OCI-LY7 (cell line): ENCODE measurements at places on chromosomes 2 and 18. TPM values are rescaled to one million over a fixed set of nuclear protein-coding genes. Genes with fewer than 3 reads are reported as not detected.

- no peak for DNase-seq
Measured at GRCh38 chr2:61328707-61329251, 142.1 kb downstream of the USP34 start.

DNA sequence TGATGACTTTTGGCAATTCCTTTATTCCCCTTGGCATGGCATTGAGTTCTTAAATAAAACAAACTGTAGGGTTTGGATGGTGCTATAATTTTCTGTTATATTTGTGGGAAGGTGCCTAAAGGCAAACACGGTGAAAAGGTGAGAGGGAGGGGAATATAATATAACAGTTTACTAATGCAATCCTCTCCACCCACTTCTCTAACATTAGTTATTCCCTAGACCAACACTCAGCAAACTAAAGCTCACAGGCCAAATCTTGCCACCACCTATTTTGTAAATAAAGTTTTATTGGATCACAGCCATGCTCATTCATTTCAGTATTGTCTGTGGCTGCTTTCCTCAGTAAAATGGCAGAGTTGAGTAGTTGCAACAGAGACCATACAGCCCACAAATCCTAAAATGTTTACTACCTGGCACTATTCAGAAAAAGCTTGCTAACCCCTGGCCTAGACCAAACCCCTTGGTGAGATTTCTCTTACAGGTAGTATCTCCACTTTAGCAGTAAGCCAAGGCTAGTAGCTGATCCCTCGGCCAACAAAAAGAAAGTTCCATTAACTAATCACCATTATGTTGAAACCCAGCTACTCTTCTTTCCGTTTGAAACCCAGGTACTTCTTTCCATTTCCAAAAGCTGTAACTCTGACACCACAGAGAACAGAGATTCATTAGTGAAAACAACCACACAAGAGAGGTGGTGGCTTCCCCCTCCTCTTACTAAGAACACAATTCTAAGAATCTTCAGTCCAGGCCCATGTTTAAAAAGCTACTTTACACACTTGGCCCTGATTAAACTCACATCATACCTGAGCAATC, 136.1 kb upstream of the CHAC2 start:
- no peak for DNase-seq

- DNase-seq, result no peak
Measured at GRCh38 chr2:95122197-95122551, 566 bp upstream of the MRPS5 start.

The SLC19A3 gene
- total RNA-seq, result not detected in 2 replicates

- DNase-seq, result no peak
Measured at GRCh38 chr2:140621583-140622362, 1509.0 kb downstream of the LRP1B start.

DNA sequence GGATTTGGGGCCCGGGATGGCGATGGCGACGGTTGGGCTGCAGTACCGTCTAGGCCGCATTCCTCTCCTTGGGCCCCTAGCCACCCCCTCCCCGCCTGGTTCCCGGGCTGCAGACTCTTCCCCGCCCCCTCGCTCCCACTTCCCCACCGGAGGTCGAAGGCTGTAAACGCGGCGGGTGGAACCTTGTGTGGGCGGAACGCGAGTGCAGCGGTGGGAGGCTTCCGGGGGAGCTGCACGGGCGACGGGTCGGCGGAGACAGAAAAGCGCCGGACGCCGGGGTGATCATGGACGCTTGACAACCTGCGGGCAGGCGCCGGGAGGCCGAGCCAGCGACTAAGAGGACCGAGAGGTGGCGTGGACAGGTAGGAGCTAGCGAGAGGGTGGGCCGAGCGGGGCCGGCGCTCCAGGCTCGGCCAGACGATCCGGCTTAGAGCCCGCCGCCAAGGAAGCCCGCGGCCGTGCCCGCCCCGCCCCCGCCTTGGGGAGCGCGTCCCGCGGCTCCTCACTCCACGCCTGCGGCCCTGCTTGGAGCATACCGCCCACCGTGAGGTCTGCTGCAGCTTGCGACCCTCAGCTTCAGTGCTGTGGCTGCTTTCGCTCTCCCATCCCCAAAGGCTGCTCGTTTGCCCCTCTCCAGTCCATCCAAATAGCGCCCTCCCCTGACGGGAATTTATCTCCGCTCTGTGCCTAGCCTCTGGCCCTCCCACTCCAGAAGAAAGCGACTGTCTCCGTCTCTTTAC, at the start of gene COPS7B:
COPS7B (plus strand) TSS at position 269 of the 740 bp plus-strand sequence. CDS start 2,126 bp downstream, outside the sequence.
- peak; percentile 88 for DNase-seq

DNA sequence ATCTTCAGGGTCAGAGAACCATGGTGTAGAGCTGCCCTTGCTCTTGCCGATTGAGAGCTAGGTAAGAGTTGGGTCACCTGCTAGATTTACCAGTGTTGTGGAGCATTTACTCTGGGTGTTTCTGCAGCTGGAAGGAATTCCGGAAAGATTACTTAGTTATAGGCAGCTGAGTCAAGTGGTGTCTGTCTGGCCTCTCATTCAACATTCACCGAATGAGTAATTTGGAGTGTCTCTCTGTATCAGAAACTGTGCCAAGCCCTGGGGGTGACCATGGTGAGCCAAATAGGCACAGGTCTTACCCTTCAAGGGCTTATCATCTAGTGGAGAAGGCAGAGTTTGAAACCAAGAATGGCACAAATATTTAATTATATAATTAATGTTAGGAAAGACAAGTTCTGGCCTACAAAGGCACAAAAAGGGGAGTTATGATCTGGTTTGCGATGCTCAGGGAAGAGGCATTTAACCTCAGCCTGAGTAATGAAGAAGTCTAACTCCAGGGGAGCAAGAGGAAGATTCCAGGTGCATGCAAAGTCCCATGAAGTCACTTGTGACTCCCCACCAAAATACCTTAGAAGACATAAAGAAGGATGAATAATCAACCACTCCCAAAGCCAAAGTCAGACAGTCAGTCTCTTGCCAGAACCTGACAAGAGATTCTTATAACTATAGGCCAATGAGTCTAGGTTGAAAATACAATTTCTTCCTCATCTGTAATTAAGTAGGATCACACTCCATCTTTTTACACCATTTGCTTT, 12.5 kb downstream of the SETBP1 start:
- DNase-seq, result no peak

The IL1RL2 gene
- total RNA-seq, result not detected in 2 replicates

The ABCB11 gene
- 0.04 TPM in 1 of 2 replicates, not detected in the other for total RNA-seq

DNA sequence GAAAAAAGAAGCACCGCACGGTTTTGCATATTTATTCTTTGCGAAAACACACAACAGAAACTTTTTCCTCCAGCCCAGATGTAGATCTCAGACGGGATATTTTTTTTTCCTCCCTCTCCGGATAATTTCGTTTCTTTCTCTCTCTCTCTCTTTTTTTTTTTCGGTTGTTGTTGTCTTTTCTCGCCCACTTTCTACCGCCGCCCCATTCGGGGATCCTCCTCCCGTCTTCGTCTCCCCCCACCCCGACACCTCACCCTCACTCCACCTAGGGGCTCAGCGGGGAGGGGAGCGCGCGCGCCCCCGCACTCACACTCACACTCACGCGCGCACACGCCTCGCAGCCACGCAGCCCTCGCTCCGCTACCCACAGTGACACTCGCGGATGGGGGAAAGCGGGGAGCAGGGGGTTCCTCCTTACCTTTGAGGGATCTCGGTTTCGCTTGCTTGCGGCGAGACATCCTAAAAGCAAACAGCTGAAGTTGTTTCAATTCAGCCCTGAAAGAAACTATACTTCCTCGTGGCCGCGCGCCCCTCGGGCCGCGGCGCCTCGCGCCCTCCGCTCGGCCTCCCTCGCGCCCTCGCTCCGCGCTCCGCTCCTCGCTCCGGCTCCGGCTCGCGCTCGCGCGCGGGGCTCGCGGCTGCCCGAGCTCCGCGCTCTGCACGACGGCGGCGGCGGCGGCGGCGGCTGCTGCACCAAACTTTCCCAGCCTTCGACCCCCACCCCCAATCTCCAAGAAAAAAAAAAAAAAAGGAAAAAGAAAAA, 1.3 kb downstream of the ZNF521 start:
- peak; percentile 7 for DNase-seq

DNA sequence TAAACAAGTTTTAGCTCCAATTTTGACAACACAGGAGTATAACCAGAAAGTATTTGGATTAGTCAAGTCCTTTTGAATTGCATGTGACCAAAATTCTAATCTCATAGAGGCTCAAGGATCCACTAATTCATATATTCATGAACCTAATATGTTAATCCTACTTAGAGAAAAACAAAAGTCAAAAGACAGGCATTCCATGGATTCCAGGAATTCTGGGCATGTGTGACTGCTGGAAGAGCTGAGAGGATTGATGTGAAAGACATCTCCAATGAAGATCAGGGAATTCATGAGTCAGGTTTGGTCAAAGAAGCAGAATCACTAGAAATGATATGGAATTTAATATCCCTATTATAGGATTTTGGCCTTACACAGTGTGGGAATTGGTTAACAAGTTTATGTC, 1494.6 kb upstream of the DDX18 start:
- DNase-seq, result no peak

GRCh38 chr18:8721716-8722115, 16.4 kb downstream of the MTCL1 start:
- DNase-seq, result no peak

The AGFG1 gene
- 65.4 and 68.5 TPM in 2 replicates for total RNA-seq

DNA sequence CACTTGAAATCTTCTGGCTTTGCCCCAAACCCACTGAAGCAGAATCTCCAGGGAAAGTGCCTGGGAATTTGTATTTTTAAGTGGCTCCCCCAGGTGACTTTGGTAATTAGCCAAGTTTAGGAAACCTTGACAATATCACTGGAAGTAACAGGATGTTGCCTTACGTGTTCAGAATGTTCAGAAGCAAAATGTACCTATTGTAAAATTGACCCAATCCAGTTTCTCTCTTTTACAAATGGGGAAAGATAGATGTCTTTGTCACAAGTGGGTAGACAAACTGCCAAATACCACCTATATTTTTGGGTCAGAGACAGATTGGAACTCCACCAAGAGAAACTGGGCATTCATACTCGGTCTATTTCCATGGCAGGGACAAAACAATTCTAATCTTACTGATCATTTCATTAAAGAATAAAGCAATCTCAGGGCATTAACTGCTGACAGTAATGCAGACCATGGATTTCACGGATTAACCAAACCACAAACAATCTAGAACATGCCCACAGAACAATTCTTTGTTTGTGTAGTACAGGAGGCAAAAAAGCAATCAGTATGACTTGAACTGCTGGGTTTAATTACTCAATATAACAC, 255.8 kb downstream of the ERBB4 start:
- DNase-seq, result no peak

The TMEM182 gene
- 3.2 and 3.7 TPM in 2 replicates for total RNA-seq

DNA sequence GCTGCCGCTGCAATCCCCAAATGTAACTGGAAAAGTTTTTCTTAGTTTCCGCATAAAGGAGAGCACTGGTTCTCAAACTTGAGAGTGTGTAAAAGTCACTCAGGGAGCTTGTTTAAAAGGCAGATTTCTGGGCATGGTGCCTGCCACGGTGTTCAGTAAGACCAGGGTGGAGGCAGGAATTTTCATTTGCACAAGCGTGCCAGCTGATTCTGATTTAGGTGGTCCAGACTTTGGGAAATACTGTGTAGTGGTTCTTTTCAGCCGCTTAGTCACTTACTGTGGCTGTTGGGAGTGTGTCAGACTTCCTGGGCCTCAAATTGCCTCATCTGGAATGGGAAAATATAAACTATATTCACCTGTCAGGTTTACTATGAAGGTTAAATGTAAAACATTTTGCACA, 788 bp downstream of the ARMC9 start:
- no peak for DNase-seq

DNA sequence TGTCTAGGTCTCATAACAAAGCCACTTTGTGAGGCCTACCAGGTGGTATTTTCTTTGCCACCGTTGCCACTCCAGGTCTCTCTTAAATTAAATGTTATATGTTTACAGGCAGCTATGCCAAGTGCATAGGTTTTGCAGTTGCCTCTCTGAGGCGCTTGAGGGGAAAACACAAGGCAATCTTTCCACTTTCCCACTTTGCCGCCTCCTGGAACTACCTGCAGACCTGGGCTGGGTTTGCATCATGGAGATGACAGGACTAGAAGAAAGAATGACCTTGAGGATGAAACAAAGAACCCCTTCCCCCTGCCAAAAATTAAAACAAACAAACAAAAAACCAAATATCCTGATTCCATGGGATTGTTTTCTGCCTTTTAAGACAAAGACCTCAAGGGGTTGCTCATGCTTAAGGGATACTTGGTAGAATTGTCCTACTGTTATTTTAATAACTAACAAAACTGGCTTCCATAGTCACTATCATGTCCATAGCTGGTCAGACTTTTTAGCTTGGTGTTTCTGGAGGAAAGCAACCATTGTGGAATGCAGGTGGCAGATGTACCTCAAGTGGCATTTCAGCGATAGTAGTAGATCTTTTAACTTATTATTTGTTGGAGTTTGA, 159.9 kb downstream of the PRPF40A start:
- DNase-seq, result no peak

The TNFAIP6 gene
- total RNA-seq, result not detected in 2 replicates

DNA sequence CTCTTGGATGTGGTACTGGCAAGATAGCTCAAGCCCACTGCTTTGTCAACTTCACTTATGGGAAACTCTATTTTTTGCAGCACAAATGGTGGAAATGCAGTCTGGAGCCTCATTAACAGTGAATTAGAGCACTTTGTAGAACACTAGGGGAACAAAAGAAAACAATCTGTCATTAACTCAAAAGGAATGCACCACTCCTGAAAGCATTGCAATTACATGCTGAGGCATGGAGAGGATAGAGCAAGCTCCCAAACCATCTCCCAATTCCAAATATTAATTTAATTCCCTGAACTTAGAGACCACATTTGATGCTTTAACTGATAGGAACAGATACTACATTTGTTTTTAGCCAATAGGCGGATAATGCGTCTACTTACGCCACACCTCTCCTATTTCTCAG, 32.8 kb upstream of the TANC1 start:
- no peak for DNase-seq

DNA sequence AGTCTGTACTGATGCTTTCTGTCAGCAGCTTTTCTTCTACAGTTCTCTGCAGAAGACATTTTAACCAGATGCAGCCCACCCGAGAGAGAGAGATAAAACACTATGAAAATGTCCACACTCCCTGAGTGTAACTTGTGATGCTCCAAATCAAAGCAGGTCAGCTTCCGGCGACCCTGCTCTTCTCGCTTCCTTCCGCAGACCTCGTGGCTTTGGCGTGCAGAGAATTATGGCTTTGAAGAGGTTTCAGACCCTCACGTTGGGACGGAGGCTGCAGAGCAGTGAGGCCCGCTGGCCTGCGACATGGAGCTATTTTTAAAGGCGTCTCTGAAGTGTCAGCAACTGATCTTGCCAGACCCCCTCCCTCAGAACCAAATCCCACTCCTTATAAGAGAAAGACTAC, 41.8 kb downstream of the TMEM163 start:
- DNase-seq, result no peak

DNA sequence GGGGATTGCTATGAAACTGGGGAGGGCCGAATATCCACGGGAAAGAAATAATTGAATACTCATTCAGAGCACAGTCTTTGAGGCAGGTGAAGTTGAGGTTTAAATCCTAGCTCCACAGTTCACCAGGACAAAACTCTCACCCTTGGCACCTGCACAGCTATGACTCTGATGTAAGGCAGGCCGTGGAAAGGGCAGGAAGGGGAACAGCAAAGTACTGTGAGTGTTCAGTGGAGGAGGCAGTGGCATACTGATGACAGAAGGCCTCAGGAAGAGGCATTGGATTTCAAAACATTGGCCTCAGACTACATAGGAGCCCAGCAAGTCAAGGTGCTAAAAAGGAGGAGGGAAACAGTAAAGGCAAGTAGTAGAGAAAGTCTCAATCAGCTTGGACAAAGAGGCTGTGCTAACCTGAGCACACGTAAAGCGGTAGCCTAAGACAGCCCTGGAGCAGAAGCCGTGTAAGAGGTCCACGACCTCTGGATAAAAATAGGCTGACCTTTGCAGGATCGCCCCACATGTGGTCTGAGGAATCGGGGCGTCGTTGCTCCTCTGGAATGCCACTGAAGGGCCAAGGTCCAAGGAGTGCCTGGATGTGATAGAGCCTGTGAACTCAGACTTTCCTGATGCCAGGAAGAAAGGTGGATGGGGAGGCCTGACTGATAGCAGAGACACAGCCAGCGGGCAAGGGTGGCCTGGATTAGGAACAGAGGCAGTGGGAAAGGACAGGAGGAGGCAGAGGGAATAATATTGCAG, 243.6 kb downstream of the PID1 start:
- no peak for DNase-seq
